Stimulated activated CD8-positive, alpha-beta memory T cell treated with anti-CD3 and anti-CD28 coated beads, Interleukin-15, amount 100 ng/mL, for 48 hours (primary cell): ENCODE measurements at places on chromosomes 1 and 21.

DNA sequence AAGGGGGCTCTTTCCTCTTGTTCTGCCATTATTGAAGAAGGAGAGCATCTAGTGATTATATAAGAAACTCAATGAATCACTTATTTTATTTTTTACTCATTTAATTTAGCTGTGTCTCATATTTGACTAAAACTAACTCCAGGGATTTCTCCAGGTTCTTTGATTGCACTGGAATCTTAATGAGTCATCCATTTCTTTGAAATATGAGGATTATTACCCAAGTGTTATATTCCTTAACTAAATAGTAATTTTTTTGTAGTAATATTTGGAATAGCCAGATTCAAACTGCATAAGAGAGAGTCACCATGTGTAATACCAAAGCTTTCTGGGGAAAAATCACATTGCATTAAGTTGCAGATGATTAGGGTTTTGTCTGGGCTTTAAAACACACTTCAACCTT is 59.5 kb downstream of the NTMT2 start:
- no peak for DNase-seq

DNA sequence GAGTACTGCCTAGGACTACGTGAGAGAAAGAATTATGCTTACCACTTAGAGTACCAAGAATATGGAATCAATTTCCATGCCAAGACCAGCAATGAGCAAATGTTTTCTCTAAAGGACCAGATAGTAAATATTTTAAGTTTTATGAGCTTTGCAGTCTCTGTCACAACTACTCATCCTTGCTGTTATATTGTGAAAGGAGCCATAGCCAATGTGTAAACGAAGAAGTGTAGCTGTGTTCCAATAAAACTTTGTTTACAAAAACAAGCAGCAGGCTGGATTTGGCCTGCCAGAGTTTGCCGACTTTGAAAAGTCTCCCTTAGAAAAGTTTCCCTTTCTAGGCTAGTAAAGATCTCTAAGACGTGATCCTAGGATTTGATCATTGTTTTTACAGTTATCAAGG is 128.8 kb downstream of the PDE4B start:
- DNase-seq, result no peak

DNA sequence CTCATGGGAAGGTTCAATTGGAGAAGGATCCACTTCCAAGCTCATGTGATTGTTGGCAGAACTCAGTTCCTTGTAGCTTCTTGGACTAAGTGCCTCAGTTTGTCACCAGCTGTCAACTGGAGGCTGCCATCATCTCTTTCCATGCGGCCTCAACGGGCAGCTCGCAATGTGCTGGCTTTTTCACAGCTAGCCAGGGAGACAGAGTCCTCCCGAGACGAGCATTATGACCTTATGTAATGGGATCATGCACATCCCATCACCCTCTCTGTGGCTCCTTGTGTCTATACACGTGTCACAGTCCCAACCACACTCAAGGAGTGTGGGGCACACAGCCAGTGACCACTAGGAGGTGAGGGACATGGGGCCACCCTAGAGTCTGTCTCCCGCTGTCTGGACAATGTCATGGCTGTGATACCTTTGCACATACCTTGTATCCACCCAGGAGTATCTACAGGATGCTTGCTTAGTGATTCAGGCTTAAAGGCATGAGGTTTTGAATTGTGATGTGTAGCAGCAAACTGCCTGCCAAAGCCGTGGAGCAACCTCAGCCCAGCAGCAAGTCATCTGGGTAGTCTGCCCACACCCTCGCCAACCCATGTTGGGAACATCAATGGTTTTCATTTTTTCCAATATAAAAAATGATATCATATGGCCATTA is 3.9 kb upstream of the KRTAP10-6 start:
- DNase-seq, result no peak

DNA sequence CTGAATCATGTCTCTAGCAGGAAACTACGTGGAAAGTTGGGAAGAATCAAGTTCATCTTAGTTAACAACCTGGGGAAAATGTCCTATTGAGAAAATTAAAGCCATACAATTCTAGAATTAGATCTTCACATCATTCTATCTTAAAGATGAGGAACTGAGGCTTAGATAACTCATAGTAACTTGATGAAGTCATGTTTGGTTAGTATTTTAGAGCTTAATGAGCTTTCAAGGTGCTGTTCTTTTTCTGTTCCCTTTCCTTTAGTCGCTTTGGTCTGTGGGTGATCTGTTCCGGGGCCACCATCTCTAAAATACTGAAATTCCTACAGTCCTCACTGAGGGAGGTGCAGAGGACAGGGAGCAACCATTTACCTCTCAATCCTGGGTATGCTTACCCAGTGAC is 4.3 kb upstream of the GLUL start:
- DNase-seq, result no peak

DNA sequence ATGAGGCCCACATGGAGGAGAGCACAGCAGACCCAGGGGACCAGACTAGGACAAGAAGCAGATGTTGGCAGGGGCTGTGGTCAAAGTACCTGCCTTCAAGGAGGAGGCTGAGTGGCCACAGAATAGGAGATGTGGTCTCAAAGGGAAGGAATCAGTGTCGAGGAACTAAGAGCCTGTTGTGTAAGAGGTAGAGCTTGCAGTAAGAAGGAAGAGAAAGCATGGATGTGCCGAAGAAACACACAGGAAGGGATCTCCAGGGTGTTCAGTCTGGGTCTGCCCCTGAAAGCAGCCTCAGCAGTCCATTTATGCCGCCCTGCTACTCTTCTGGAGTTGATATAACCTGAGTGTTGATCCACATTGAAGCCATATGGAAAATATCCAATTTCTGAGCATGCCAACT is 83.9 kb downstream of the NID1 start:
- DNase-seq, result no peak

DNA sequence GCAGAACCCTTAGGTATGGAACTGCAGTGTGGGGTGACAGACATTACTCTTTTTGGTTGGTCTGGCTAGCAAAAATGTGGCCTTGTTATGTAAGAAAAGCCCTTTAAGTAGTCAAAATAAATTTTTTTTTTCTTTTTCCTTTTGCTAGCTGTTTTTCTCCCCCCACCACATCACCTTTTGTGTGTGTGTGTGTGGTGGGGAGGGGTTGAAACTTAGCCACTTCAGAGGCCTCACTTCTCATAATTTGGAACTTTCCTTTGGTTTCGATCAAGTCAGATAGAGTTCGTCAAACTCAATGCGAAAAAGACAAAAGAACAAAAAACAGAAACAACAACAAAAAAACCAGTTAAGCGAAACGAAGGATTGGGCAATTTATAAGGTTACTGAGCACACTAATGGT is 1.9 kb upstream of the PRMT2 start:
- DNase-seq, result no peak

- DNase-seq, result no peak
These were observed 45.7 kb downstream of the LRRC8D start for GRCh38 chr1:89866568-89866967.

DNA sequence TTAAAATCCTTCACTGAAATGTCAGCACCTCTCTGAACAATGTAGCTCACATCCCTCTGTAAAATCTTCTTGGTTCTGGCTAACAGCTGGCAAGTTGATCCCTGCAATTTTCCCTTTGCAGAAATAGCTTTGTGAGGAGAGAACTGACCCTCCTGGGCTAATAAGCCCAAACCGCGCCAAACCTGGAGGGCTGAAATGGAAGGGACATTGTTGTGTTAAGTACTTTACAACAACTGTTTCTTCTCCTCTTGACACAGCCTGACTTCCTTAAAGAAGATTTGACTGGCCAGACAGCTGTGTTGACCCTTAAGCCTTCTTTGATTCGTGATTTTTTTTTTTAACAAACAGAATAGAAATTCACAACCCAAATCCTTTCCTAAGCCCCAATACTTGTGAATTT is 5.7 kb downstream of the LMX1A start:
- DNase-seq, result no peak

GRCh38 chr1:177069490-177069889 is 95.0 kb downstream of the ASTN1 start:
- no peak for DNase-seq

GRCh38 chr1:54028306-54029251 is 10.6 kb upstream of the LDLRAD1 start:
- DNase-seq, result no peak

GRCh38 chr1:197198911-197199310 is 52.4 kb upstream of the ASPM start:
- no peak for DNase-seq

DNA sequence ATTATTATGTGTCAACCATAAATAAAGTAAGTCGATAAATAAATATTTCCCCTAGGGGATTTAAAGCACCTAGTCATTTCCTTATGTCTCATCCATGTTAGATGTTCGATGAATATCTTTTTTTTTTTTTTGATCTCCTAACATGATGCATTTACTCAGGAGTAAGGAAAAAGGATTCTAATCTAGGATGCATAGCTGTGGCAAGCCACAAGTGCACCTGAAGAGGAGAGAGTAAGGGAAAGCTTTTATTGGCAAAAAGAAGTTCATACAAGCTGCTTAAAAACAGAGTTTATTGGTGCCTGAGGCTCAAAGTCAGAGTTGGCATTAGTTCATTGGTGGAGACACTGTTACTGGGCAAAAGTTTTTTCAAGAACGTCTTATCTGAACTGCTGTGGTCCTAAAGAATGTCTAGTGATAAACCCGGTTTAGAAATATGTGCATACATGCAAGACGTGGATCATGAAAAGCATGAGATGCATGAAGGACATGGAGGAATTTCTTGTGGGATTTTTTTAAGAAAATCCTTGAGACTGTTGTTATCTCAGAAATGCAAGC is 51.7 kb downstream of the SWT1 start:
- no peak for DNase-seq

DNA sequence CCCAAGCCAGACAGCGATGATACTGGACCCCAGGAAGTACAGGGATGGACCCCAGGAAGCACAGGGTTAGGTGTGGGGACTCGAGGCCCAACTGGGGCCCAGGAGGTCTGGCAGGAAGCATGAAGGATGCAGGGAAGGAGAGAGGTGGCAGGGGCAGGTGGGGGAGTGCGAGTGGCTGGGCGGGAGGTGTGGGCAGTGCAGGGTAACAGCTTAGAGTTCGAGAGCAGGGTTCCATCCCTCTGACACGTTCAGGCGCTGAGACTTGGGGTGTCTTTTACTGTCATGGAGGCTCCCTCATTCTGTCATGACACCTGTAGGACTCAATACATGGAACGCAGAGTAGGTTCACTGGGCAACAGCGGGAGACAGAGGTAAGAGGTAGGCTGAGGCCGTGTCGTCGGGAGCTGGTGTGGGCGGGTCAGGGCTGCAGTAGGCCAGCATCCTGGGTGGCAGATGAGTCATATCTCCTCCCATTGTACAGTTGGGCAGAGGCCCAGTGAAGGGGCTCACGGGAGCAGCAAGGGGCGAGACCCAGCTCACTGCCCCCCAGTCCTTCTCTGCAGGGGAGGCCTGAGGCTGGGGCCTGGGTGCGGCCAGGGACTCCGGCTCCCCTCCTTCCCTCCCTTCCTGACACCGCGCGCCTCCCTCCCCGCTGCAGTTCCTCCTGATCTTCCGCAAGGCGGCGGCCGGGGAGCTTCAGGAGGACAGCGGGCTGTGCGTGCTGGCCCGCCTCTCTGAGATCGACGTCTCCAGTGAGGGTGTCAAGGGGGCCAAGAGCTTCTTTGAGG is 11.6 kb upstream of the CTRC start:
- DNase-seq, result no peak

- no peak for DNase-seq
These were observed 33.3 kb downstream of the DNTTIP2 start for GRCh38 chr1:93845538-93846205.

DNA sequence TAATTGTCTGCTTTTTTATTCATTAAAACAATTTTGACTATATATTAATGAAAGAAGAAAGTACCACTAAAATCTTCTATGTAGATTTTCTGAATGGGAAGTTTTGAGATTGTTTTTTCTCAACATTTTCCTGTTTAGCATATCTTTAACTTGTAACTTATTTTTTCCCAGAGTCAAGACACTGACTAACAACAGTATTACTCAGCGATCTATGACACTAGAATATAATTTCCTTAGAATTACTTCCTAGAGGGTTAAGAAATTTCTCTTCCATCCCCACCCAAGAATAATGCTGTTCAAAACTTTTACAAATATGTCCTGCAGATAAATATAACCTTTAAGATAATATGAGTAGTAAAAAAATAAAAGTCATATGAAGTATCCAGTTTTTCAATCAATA is 218.2 kb upstream of the NR5A2 start:
- no peak for DNase-seq

GRCh38 chr1:93453911-93454310 is 6.0 kb downstream of the FNBP1L start:
- DNase-seq, result no peak

DNA sequence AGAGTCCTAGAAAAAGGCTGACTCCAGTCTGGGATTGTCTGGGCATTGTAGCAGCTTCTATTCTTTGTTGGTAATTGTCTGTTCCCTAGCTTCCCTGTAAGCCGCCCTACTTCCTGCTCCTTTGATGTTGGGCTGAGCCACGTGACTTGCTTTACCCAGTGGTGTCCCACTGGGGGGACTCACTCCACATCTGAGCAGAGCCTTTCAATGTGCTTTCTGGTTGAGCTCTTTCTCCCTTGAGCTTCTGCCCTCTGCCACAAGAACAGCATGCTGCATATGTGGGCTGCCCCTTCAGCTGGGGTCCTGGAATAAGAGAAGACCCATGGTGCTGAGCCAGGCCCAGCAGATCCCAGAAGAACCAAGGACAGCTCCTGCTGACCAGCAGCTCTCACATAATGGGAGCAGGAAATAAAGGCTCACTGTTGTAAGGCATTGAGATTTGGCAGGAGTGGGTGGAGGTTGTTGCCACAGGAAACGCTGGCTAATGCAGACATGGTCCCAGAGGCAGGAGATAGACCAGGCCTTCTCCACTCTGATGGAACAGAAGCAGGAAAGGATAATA is 276.3 kb upstream of the GJB5 start:
- DNase-seq, result no peak

GRCh38 chr1:55706397-55706796 is 491.2 kb upstream of the USP24 start:
- no peak for DNase-seq

- no peak for DNase-seq
These were observed 6.9 kb downstream of the CD2 start for GRCh38 chr1:116760996-116761665.

GRCh38 chr1:200739702-200740570 is 1.2 kb downstream of the CAMSAP2 start:
- no peak for DNase-seq

DNA sequence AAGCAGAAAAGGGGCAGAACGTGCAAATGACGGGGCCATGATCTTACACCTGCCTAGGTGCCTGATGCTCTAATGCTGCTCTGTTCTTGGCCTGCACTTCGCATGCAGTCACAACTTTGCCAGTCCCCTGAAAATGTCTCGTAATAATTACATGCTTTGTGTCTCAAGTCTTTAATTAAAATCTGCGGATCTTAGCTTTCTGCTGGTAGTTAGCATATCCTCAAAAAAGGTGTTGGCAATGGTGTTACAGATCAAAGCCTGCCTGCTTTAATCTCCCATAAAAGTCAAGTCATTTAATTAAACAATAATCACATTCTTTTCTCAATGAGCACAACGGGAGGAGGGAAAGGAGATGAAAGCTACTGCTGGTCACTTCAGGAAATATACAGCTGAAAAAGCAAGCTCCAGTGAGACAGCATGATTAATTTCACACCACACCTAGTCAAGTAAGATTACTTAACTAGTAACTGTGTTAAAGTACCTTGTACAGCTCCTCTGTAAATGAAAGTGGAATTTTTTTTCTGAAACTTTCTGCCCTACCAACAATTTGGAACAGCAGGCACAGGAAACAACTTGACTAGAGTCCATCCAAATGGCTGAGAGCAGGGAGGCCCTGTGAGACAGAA is 45.8 kb downstream of the STX6 start:
- no peak for DNase-seq
